ENCODE measurements at places on chromosomes 2 and 18. TPM values are rescaled to one million over a fixed set of nuclear protein-coding genes. Genes with fewer than 3 reads are reported as not detected.

DNA sequence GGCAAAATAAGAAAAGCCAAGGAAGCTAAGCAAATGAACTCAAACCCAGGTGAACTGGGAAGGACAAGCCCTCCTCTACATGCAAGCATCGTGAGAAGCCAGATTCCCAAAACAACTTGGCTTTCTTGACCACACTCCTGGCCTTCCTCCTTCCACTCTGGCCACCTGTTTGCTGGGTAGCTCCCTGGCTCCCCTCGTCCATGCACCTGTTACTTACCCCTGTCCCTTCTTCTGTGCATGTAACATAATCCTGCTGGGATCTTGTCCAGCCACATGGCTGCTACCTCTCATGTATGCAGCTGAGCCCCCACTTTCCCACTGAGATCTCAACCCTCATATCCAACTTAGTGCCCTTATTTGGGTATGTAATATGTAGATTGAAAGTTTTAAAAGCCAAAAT is 121.6 kb downstream of the MYO5B start:
- no peaks in the 10 kb centered on the region for H3K27me3 ChIP-seq
- H3K36me3 ChIP-seq, result peaks cover 5% of the 10 kb centered on the region
- peaks cover 21% of the 10 kb centered on the region for H3K4me1 ChIP-seq
- no peak overlapping the region for H3K4me3 ChIP-seq
- H3K27ac ChIP-seq, result no peak overlapping the region

- no peaks in the 10 kb centered on the region for H3K27me3 ChIP-seq
- DNase-seq, result no peak
- no peaks in the 10 kb centered on the region for H3K36me3 ChIP-seq
- no peaks in the 10 kb centered on the region for H3K4me1 ChIP-seq
- H3K27ac ChIP-seq, result no peak overlapping the region
- H3K4me3 ChIP-seq, result no peak overlapping the region
These were observed 14.0 kb upstream of the BIRC6 start for GRCh38 chr2:32342801-32343200.

DNA sequence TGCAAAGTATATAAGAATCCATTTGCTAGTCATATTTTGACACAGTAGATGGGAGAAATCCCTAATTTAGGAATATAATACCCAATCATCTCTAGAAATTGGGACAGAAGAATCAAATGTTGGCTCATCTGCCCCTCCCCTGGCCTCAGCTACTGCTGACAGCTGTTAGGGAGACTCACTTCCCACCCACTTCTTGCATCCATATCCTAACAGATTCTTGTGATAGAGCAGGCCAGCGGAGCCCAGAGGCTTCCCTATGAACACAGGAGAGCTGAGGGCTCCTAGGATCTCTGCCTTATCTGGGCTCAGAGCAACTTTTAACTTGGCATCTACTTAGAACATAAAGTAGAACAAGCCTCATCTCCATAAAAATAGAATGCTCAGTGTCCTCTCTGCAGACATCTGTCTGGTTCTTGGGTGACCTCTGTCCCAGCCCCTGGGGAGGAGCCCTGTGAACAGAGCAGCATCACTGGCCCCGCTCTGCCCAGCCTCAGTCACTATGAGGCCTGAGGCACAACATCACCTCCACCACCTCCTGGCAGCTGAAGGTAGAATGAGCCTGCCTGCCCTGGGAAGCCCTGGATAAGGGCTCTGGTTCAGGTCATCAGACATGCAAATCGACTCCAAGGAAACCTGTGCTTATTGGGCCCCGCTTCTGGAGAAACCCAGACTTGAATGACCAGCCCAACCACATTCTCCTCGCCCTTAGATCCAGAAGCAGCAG is 229.7 kb downstream of the ANKRD36B start:
- H3K36me3 ChIP-seq, result no peaks in the 10 kb centered on the region
- peak; percentile 45 for DNase-seq
- H3K4me1 ChIP-seq, result no peaks in the 10 kb centered on the region
- no peak overlapping the region for H3K4me3 ChIP-seq
- H3K27ac ChIP-seq, result no peak overlapping the region
- peaks cover 11% of the 10 kb centered on the region for H3K27me3 ChIP-seq

DNA sequence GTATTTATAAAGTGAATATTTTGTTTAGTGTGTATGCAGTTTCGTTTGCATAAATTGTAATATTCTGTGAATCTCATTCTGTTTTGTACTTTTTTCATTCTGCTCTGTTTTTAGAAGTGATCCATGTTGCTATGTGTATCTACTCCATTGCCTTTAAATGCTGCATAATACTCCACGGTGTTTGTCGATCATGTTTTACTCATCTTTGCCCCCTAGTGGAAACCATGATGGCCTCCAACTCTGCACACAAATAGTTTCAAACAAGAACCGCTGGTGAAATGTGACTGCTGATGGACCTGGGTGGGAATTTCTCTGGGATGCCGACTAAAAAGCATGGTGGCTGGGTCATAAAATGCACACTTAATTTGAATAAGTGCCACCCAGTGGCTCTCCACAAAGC is 32.0 kb upstream of the SKOR2 start:
- no peaks in the 10 kb centered on the region for H3K36me3 ChIP-seq
- no peaks in the 10 kb centered on the region for H3K4me1 ChIP-seq
- H3K4me3 ChIP-seq, result no peak overlapping the region
- no peak overlapping the region for H3K27ac ChIP-seq

GRCh38 chr2:120840795-120841487 is 105.3 kb downstream of the GLI2 start:
- H3K27ac ChIP-seq, result no peak overlapping the region
- peaks cover 7% of the 10 kb centered on the region for H3K36me3 ChIP-seq
- H3K4me1 ChIP-seq, result peaks cover 18% of the 10 kb centered on the region
- DNase-seq, result no peak
- H3K4me3 ChIP-seq, result no peak overlapping the region
- no peaks in the 10 kb centered on the region for H3K27me3 ChIP-seq

- H3K4me1 ChIP-seq, result peaks cover 31% of the 10 kb centered on the region
- no peak for DNase-seq
- peak overlapping the region; percentile 41 for H3K27ac ChIP-seq
- H3K4me3 ChIP-seq, result peak overlapping the region; percentile 21
- peaks cover 18% of the 10 kb centered on the region for H3K27me3 ChIP-seq
These were observed 478.2 kb downstream of the ARHGAP15 start for GRCh38 chr2:143607231-143608062.

DNA sequence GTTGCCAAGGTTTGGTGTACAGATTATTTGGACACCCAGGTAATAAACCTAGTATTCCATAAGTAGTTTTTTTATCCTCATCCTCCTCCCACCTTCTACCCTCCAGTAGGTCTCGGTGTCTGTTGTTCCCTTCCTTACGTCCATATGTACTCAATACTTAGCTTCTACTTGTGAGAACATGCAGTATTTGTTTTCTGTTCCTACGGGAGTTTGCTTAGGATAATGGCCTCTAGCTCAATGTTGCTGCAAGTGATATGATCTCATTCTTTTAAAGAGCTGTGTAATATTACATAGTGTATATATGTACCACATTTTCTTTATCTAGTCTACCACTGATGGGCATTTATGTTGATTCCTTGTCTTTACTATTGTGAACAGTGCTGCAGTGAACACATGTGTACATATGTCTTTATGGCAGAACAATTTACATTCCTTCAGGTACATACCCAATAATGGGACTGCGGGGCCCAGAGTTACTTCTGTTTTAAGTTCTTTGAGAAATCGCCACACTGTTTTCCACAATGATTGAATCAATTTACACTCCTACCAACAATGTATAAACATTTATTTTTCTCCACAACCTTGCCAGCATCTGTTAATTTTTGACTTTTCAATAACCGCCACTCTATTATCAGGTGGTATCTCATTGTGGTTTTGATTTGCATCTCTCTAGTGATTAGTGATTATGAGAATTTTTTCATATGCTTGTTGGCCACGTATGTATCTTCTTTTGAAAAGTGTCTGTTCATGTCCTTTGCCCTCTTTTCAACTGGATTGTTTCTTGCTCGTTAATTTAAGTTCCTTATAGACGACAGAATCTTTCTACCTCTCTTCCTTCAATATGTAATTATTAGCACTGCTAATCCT is 88.0 kb downstream of the MEMO1 start:
- H3K4me3 ChIP-seq, result no peak overlapping the region
- H3K4me1 ChIP-seq, result peaks cover 4% of the 10 kb centered on the region
- DNase-seq, result no peak
- no peak overlapping the region for H3K27ac ChIP-seq
- H3K27me3 ChIP-seq, result no peaks in the 10 kb centered on the region

Gene BMP10
- total RNA-seq, result not detected
